ENCODE measurements at places on chromosomes 1 and 21. TPM values are rescaled to one million over a fixed set of nuclear protein-coding genes. Genes with fewer than 3 reads are reported as not detected.

- no peak for DNase-seq
These were observed 549.9 kb upstream of the RGS18 start for GRCh38 chr1:191608367-191608766.

The NCF2 gene
- 16.1 TPM for total RNA-seq

DNA sequence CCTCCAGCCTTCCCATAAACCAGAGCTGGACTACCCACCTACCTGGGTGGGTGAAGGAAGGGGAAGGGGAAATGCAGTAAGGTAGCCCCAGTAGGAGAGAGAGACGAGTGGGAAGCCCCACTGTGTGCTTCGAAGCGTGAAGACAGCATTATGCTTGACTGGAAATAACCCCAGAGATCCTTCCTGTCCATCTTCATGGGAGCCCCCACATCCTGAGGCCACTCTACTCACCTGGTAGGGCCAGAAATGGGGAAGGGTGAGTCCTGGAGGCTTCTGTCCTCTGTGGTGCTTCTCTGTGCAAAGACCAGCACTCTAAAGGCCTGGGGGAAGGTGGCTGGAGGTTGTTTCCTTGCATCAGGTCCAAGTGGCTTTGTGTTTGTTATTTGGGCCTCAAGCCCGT, 10.0 kb upstream of the RASSF5 start:
- no peak for DNase-seq

DNA sequence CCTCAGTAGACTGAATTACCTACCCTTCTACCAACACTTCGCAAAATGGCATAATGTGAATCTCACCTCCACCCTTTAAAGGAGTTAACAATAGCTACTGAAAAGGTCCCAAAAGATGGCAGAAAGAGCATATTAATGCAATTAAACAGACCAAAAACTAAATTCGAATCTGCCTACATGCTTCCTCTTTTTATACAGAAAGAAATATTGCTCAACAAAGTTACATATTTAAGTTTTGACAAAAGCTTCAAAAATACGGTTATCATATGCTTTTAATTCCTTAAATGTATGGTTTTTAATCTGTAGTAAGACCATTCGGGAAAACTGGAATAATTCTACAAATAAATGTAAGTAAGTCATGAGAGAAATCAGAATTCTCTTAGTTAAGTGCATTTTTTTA, 2.2 kb downstream of the APP start:
- DNase-seq: no peak

DNA sequence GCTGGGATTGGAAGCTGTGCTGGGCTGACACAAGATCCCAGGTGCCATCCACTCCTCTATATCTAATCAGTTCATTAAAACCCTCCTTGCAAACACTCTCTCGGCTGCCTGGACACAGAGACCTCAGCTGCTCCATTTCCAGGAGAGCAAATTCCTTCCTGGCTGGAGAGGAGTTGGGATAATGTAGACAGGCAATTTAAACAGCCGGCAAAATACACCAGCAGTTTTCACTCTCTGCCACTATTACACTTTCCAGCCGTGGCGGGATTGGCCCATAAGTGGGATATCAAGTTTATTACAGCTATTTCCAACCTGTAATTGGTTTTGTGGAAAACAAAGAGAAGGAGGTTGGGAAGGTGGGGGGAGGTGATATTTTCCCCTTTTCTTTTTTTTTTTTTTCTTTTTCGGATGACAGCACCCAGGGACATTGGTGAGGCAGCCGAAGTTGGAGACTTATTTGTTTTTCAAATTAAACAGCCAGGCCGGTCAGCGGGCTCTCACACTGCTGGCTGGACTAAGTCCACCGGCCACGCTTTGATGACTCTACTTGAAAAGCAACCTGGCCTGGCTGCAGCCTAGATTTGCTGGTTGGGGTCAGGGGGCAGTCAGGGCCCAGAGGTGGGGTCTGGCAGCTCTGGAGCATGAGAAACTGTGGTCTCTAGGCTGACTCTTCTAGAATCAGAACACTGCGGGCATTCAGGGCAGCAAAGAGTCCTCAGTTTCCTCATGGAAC, 177.4 kb downstream of the IGSF21 start:
- no peak for DNase-seq

DNA sequence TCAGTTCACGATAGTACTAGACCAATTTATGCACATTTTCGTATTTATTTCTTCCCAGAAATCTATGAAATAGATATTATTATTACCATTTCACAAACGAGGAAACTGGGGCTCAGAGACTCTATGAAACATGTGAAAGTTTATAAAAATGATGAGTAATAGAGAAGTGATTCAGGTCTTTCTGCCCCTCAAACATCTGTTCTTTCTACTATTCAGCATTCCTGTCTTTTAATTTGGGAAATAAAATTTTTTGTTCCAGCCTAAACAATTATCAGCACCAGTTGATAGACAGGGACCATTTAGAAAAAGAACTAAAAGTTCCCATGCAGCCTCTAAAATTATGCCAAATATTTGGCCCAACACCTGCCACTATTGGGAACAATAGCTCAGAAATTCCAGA, 585.1 kb downstream of the PTPRC start:
- no peak for DNase-seq

All from adrenal gland (tissue), 19 donors.